ENCODE measurements at places on chromosomes 4 and X.
A peak's percentile ranks its signal among the peaks of the same experiment; 100 is the strongest.

DNA sequence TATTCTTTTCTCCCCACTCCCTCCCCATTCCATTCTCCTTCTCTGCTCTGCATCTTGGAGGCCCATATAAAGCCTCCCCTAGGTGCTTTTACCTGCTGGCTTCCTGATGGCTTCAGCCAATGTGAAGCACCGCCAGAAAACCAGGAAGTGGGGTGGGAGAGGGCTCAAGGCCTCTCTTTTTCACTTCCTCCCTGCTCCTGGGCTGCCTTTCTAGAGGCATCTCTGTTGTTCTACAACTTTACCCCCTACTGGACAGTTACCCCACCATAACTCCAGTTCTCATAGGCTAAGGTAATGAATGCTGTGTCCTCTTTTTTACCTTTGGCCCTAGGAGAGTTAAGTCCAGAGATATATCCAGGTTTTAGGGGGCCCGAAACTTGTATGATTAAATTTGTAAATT is 62.4 kb upstream of the PPARGC1A start:
- no peak for DNase-seq

- DNase-seq = no peak
Observed at GRCh38 chr4:47721892-47722575, 115.8 kb downstream of the CORIN start.

- DNase-seq = no peak
Observed at GRCh38 chr4:155722336-155722735, 36.5 kb upstream of the GUCY1B1 start.

DNA sequence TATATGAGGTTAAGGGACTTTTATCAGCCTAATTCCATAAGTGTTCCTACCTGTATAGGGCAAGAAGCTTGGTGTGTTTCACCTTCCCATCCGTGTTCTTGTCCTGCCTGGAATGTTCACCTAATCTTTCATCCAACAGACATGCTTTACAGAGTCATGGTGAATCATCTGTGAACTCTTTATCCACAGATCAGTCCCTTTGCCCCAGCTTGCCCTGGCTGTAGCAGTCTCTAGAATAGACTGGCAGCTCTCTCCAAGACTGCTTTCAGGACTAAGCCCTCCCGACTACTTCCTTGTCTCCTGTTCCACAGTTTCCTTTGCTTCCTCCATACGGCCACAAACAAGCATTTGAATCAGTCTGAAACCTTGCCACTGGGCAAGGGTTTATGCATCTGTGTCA is 177.9 kb upstream of the IL15 start:
- no peak for DNase-seq

GRCh38 chr4:172344308-172344938 is 531.2 kb downstream of the GALNTL6 start:
- no peak for DNase-seq

DNA sequence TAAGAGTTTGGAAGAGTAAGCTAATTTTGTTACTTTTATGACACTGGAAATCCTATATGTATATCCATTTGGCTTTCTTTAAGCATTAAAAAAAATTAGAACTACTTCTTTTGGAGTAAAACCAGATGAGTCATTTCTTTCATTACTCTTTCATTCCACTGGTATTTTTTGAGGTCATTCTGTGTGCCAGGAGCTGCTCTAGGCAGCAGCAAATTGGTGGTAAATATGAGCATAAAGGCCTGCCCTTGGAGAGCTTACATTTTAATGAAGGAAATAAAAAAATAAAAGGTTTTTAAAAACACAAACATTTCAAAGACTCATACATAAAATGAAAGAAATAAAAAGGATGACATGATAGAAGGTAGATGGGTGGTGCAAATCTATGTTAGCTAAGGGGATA is 37.4 kb downstream of the MID1 start:
- no peak for DNase-seq

- peak; percentile 38 for DNase-seq
Observed at GRCh38 chrX:136584545-136584944, 52.5 kb downstream of the VGLL1 start.

GRCh38 chrX:102517326-102517725 is 787 bp upstream of the TMSB15A start:
- DNase-seq = no peak

DNA sequence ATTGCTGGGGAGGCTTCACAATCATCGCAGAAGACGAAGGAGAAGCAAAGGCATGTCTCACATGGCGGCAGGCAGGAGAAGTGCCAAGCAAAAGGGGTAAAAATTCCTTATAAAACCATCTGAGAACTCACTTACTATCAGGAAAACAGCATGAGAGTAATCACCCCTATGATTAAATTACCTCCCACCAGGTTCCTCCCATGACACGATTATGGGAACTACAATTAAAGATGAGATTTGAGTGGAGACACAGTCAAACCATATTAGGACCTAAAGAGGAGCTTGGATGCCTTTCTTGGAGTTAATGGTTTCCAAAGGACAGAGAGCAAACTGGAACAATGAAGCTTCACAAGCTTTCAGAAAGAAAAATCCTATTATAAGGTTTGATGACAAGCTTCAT is 168.4 kb upstream of the SMARCAD1 start:
- DNase-seq = no peak

GRCh38 chr4:169963998-169964397 is 62.2 kb downstream of the MFAP3L start:
- no peak for DNase-seq

DNA sequence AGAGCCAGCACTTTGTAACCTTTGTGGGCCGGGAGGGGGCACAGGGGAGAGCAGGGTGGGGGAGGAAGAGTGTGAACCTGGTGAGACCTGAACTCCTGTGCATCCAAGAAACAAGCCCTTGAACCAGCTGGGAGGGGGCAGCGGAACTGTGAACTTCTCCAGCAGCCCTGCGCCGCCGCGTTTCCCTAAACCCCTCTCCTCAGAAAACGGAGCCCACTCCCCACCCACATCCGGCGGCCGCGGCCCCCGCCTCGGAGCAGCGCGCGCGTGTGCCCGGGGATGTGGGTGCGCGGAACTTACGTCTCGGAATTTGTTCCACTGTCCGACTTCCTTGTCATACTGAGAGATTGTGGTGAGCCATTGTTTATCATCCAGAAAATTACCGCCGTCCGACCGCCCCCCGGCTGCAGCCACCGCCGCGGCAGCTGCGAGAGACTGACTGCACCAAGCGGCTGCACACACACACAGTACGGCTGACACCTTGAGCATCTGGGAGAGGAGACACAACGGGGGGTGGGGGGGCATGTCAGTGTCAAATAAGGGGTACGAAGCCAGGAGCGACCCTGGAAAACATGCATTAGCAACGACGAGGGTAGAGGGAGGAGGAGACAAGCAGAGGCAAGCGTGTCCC is 494 bp downstream of the SPOCK3 start:
- peak; percentile 15 for DNase-seq

DNA sequence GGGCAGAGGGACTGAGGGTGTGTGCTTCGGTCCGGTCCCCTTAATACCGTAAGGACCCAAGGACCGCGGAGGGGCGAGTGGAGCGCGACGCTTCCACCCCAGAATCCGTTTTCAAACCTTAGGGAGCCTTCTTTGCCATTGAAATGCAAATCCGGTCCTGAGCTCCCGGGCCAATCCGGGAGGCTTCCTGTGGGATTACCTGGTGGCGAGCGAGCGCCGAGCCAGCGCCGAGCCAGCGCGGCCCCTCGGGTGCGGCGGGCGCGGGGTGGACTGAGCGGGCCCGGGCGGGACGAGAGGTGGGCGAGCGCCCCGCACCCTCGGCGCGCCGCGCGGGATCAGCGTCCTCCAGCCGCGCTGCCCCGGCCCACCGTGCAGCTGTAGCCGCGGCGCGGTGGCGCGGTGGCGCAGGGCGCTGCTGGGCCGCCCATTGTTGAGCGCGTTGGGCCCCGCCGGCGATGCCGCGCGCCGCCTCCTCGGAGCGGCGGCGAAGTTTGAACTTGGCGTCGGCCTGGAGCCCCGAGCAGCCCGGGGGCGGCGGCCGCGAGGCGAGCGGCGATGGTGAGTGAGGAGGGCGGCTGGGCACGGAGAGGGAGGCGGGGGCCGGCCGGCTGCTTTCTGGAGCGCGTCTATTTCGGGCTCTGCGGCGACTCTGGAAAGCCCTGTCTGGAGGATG is 208.7 kb downstream of the SOWAHB start:
- peak; percentile 38 for DNase-seq

DNA sequence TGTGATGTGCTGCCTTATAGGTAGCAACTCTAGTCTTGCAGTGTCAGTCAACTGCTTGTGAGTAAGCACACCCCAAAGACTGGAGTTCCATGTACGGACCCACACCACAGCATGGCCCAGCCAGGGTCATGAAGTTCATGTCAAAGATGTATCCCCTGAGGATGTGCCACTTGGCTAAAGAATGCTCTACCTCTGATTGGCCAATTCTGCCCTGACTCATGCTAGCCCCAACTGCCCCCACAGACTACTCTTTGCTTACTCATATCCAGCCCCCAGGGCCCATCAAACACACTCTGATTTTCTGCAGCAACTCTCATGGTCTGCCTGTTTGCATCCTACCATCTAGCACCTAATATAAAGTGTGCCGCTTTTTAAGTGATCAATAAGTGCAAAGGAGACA is 62.5 kb downstream of the CHRDL1 start:
- no peak for DNase-seq

- no peak for DNase-seq
Observed at GRCh38 chr4:20625426-20625825, 74.8 kb upstream of the PACRGL start.

DNA sequence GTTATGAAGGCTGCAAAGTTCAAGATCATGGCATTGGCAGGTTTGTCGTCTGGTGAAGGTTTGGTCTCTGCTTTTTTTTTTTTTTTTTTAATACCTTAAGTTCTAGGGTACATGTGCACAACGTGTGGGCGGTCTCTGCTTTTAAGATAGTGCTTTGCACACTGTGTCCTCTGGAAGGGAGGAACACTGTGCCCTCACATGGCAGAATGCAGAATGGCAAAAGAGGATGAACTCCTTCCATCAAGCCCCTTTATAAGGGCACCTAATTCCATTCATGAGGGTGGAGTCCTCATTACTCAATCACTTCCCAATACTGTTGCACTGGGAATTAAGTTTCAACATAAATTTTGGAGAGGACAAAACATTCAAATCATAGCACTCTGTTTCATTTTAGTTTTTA is 101.4 kb downstream of the GLRA2 start:
- no peak for DNase-seq

DNA sequence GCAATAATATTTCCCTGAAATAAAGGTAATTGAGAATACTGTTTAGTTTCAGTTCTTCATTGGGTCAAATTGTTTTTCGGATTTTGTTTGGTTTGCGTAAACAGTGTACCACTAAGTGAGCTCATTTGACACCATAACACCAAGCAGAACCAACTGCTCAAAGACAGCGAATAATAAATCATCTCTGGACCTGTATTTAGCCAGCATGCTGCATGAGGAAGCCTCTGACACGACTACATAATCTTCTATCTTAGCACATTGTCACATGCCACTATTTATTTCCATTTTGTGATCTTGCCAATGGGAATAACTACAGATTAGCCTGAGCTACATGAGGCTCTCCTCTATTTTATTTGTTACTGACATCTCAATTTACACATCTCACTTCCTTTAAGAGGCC is 12.1 kb upstream of the PRKG2 start:
- no peak for DNase-seq

- DNase-seq = no peak
Observed at GRCh38 chr4:136540747-136541146, 991.5 kb downstream of the PCDH18 start.

- DNase-seq = no peak
Observed at GRCh38 chrX:153458476-153458875, 11.9 kb downstream of the HAUS7 start.

DNA sequence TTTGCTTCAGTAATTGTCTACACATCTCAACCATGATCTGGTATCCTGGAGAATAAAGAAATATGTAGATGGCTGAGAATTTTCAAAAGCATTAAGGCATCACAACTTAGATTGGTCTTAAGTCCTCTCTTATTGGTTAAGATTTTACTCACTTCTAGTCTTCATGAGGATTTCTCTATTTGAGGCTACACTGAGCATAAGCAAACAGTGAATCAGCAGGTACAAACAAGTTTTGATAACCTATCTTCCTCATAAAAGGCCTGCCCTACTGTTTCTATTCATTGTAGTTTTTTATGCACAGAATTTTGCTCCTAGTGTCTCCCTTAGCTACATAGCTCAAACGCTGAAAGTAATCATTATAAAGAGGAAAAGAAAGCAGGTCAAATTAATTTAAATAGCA is 460.7 kb upstream of the RPS6KA3 start:
- DNase-seq = no peak

DNA sequence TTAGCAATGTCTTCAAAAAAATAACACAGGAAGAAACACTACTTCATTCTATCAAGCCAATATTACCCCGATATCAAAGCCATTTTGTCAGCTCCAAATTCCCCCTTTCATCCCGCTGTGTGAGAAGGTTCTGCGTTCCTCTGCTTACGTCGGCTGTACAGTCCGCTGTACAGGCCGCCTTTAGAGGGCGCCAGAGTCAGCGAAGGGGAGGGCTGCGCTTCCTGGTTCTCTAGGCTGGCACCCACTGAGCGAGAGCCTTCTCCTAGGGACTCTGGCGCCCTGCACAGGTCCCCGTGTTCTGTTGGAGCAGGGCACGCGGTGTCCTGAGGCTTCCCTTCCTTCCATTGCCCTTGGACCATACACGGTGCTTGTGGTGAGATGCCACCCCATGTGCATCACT is 25.3 kb upstream of the CT45A1 start:
- DNase-seq = peak; percentile 5

GRCh38 chrX:136271300-136271699 is 20.1 kb upstream of the MAP7D3 start:
- no peak for DNase-seq

DNA sequence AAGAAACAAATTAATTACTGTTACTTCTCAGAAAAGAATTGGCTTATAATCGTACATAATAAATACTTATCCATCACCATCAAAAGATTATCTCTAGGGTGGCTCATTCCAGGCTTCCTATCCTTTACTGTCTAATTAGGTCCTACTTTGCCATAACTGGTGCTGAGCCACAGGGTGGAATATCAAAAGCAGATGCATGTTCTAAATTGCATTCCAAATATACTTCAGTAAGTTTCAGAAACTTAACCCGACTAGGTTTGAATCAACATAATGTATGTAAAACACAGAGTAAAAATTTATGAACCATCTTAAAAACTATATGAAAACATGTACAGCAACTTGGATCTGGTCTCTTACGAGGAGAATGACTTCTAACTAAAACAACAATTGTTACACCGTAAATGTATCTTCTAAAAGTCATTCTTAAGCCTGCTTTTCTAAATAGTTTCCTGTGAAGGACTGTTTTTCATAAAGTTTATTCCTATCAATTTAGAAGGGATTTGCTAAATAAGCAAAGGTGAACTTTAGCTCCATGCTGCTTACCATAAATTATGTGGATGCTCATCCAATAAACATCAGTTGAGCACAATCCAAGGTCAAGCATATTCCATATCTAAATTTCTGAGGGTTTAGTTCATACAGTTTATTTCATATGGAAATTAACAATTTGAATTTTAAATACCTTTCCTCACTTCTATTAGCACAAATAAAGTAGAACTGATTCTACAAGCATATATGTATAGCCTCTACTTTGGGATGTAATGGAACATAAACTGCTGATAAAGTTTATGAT is 13.4 kb downstream of the ZAR1 start:
- no peak for DNase-seq

GRCh38 chr4:124423160-124423559 is 289.4 kb downstream of the ANKRD50 start:
- no peak for DNase-seq
